IPS-NIHi11 (cell line): ENCODE measurements at places on chromosomes 6 and 20.
A peak's percentile ranks its signal among the peaks of the same experiment; 100 is the strongest.

DNA sequence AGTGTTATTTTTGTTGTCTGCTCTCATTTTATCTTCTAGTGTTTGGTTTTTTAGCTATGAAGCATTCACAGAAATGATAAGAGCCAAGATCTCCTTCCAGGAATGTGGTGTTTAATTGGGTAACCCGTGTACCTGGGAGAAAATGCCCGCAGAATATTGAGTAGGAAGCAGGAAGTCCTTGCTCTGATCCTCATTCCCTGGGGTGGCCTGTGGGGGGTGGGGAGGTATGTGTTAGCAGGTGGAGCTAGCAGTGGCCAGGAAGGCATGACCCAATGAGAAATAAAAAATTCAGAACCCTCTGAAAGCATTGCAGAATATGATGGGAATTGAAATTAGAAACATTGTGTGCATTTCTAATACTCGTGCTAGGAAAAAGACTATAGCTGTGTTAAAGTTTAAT is 100.8 kb downstream of the DTD1 start:
- DNase-seq, result no peak

GRCh38 chr6:92072387-92072786 is 1347.0 kb downstream of the EPHA7 start:
- DNase-seq, result no peak

GRCh38 chr20:19074828-19075516 is 137.5 kb upstream of the SLC24A3 start:
- DNase-seq, result no peak

DNA sequence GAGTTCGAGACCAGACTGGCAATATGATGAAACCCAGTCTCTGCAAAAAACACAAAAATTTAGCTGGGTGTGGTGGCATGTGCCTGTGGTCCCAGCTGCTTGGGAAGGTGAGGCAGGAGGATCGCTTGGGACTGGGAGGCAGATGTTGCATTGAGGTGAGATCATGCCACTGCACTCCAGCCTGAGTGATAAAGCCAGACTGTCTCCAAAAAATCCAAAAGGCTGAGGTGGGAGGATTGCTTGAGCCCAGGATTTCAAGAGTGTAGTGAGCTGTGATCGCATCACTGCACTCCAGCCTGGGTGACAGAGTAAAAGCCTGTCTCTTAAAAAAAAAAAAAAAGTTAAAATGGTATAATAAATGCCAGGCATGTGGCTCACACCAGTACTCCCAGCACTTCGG is 1.3 kb upstream of the PTCRA start:
- no peak for DNase-seq

DNA sequence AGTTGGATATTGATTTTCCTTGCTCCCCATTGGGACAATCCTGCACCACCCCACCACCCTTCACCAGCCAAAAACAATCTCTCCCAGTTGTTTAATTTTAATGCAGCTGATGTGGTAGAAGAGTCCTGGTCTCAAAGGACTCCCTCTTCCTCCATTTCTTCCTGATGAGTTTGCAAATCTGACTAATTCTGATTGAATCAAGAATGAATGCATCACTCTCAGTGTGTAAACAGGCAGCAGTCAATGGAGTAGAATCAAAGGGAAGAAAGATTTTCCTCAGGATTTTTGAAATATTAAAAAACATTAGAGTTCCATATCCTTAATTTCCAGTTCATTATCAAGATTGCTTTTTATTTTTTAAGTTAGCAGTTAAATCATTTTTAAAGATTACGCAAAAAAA is 54.0 kb downstream of the PLG start:
- DNase-seq, result no peak

DNA sequence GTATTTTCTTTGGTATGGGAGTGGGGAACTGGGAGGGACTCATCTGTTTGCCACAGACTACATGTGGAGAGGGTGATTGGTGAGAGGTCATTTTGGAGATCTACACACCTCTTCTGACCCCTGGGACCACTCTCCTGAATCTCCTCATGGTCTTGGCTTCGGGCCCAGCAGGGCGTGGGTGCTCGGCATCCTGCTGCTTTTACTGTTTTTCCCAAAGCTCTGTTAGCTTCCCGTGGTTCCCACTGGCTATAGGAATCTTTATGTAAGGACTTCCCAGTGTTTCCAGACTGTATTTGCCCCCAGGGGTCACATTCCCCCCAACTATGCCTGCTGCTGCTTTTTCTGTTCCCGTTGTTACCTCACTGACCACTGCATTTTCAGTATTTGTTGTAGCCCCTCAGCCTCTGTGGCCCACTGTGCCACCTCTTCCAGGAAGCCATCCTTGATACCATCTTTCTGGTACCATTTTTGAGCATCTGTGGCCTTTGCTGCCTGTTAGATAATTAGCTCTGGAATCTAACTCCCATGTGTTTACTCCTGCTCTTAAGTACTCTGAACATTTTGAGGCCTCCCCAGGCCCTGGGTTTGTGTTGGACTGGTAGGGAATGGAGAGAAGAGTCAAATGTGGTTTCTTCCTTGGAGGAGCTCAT is 14.9 kb downstream of the PLCG1 start:
- no peak for DNase-seq

GRCh38 chr6:15947923-15948322 is 181.0 kb upstream of the MYLIP start:
- no peak for DNase-seq

GRCh38 chr6:161917645-161918044 is 643.8 kb upstream of the AGPAT4 start:
- no peak for DNase-seq

GRCh38 chr6:142458836-142459235 is 157.0 kb downstream of the ADGRG6 start:
- DNase-seq, result no peak

DNA sequence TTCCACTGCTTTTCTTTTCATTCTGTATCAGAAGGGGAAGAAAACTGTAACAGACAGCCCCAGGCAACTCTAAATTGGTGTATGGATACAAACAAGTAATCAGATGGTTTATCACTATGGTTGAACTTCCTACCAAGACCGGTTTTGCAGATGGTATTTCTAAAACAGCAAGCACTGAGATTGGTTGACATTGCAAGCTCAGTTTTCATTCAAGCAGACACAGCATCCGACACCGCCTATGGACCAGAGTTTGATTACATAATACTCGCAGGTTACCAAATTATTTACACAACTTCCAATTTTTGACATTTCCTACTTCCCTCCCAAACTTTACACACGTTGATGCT is 209.9 kb downstream of the ALDH8A1 start:
- DNase-seq, result no peak

- DNase-seq, result no peak
These were observed 119.9 kb downstream of the HFE start for GRCh38 chr6:26206868-26207801.

- DNase-seq, result no peak
These were observed 652.8 kb downstream of the PRKN start for GRCh38 chr6:162074641-162075275.

- DNase-seq, result no peak
These were observed 23.2 kb downstream of the LAMA4 start for GRCh38 chr6:112231164-112231563.

DNA sequence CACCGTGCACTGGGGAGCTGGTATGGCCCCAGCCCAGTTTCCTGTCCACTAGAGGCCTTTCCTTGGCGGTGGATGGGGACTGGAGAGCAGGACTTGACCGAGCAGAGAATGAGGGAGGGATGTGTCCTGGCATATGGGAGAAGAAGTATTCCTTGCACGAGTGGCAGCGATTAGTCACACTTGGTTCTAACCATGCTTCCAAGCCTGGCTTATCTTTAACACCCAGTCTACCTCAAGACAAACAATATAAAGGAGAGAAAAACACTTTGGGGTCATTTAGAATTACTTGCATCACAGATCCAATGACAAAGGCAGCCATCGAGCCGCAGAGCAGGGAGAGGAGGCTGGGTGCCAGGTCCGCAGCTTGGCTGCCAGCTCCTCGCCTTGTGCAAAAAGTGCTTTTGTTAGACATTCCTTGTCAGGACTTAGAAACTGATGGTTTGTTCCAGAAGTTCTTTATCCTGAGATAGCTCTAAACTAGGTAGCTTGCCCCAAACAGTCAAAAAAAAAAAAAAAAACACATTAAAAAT is 214.9 kb upstream of the GMDS start:
- no peak for DNase-seq

- no peak for DNase-seq
These were observed 294.9 kb downstream of the UTRN start for GRCh38 chr6:144580039-144580438.

DNA sequence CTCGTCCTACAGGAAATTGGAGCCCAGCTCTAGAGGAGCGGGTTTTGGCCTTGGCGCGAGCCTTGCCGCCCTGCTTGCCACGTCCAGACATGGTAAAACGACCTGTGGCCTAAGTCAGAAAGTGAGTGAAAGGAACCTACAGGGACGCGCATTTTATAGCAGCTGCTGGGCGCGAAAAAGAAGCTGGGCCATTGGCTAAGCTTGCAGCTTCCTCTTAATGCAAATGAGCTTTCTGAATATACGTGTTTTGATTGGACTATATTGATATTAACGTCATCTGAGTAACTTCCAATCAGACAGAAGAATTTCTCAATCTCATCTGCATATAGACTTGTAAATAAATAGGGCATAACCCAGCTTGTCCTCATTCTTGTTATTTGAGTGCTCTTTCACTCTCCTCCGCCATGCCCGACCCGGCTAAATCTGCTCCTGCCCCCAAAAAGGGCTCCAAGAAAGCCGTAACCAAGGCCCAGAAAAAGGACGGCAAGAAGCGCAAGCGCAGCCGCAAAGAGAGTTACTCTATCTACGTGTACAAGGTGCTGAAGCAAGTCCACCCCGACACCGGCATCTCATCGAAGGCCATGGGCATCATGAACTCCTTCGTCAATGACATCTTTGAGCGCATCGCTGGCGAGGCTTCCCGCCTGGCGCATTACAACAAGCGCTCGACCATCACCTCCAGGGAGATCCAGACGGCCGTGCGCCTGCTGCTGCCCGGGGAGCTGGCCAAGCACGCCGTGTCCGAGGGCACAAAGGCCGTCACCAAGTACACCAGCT is 18.9 kb downstream of the OR2B2 start:
- peak; percentile 74 for DNase-seq

DNA sequence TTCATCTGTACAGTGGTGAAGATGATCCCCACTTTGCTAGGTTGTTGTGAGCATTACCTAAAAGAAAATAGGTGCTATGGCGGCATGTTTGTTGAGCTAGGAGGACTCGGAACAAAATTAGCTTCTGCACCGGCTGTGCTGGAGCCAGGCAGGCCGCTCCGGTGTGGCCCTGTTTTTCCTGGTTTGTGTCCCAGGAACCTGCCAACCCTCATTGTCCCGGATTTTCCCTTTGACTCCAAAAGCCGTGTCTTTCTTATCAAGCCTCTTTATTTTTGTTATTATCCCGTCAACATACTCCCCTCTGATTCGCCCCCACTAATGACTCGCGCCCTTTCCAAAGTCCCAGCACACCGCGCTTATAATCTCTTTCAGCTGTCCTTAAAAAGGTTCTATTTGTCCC is 117.0 kb downstream of the MYLK4 start:
- no peak for DNase-seq

DNA sequence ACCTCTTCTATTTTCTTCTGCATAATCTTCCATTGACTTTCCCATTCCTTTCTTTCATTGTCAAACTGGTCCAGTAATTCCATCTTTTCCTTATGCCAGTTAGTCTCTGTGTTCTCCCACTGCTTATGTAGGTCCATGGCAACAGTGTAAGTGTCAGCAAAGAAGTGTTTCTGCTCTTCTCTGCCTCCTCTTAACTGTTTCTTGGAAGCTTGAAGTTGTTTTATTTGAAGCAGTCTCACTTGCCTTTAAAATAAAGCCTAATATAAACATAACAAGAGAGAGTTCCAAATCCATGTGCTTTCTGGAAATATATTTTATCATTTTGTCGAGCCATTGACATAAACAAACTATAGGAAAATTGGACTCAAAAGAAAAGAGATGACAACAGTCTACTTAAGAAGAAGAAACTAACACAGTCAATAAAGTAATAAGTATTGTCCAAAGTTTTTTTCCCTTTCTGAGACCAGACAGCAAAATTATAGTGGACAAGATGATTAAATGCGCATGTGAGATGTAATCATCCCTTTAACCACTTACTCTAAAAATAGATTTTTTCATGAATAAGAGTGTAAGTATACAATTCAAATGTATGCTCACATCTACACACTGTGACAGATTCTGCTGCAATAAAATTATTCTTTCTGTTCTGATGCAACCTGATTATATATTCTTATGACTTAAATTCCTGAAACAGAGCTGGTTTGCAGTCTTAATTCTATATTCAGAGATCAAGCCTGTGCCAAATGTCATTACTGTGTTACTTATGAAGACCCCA is 5.2 kb downstream of the KIAA0408 start:
- DNase-seq, result no peak
